ENCODE measurements at places on chromosomes 12 and 14. TPM values are rescaled to one million over a fixed set of nuclear protein-coding genes. Genes with fewer than 3 reads are reported as not detected.

PROX2 gene
- total RNA-seq = not detected

GPRC5D gene
- total RNA-seq = not detected

BATF gene
- total RNA-seq = not detected

PRDM4 gene
- total RNA-seq = 14.4 TPM

SRRM4 gene
- 0.76 TPM for total RNA-seq

GDF11 gene
- total RNA-seq = 11.1 TPM

PTGDR gene
- total RNA-seq = not detected

AGAP2 gene
- 0.35 TPM for total RNA-seq

MCRS1 gene
- 113 TPM for total RNA-seq

KCNC2 gene
- not detected for total RNA-seq

MYF6 gene
- total RNA-seq = not detected

ALDH1L2 gene
- 1.2 TPM for total RNA-seq

ARHGEF40 gene
- total RNA-seq = 63.9 TPM

OR4E2 gene
- not detected for total RNA-seq

SLC7A8 gene
- total RNA-seq = 66.7 TPM

CELA1 gene
- not detected for total RNA-seq

TAS2R8 gene
- total RNA-seq = not detected

OTX2 gene
- 85.8 TPM for total RNA-seq

KRT81 gene
- not detected for total RNA-seq

RD3L gene
- total RNA-seq = not detected

KRT73 gene
- not detected for total RNA-seq

ADGRD1 gene
- 0.97 TPM for total RNA-seq

MAGOHB gene
- 23.1 TPM for total RNA-seq

PMCH gene
- not detected for total RNA-seq

LMNTD1 gene
- not detected for total RNA-seq

TROAP gene
- total RNA-seq = 48.0 TPM

TEDC1 gene
- 24.5 TPM for total RNA-seq

SERPINA10 gene
- not detected for total RNA-seq

ZDHHC22 gene
- total RNA-seq = 11.6 TPM

CLEC14A gene
- 0.21 TPM for total RNA-seq

GRIP1 gene
- 73.8 TPM for total RNA-seq

FLVCR2 gene
- total RNA-seq = 4.6 TPM

NRDE2 gene
- total RNA-seq = 8.2 TPM

KRT74 gene
- not detected for total RNA-seq

TPPP2 gene
- total RNA-seq = not detected

KLRG1 gene
- total RNA-seq = 3.2 TPM

SAMD4A gene
- total RNA-seq = 7.6 TPM

KERA gene
- total RNA-seq = not detected

AMDHD1 gene
- total RNA-seq = 0.41 TPM

BIN2 gene
- total RNA-seq = not detected

AQP6 gene
- not detected for total RNA-seq

CLEC7A gene
- total RNA-seq = 0.07 TPM

NFE2 gene
- total RNA-seq = 2.2 TPM

CEBPE gene
- total RNA-seq = 0.44 TPM

RGS6 gene
- total RNA-seq = 0.87 TPM
